Fibroblast of skin of scalp (primary cell): ENCODE measurements at places on chromosomes 1 and 21.

- DNase-seq, result no peak
Observed at GRCh38 chr1:65593516-65593915, 173.0 kb downstream of the LEPR start.

GRCh38 chr1:43404353-43404752 is 14.7 kb downstream of the SZT2 start:
- DNase-seq, result no peak

GRCh38 chr1:29365906-29366670 is 129.8 kb downstream of the PTPRU start:
- no peak for DNase-seq

GRCh38 chr1:3803905-3804626 is 7.8 kb upstream of the LRRC47 start:
- no peak for DNase-seq
